Ureter (tissue), 1 donor: ENCODE measurements at places on chromosomes 1 and 21. TPM values are rescaled to one million over a fixed set of nuclear protein-coding genes. Genes with fewer than 3 reads are reported as not detected.

CNTN2 gene
- 0.42 TPM for total RNA-seq

OR2G6 gene
- total RNA-seq: not detected

DNA sequence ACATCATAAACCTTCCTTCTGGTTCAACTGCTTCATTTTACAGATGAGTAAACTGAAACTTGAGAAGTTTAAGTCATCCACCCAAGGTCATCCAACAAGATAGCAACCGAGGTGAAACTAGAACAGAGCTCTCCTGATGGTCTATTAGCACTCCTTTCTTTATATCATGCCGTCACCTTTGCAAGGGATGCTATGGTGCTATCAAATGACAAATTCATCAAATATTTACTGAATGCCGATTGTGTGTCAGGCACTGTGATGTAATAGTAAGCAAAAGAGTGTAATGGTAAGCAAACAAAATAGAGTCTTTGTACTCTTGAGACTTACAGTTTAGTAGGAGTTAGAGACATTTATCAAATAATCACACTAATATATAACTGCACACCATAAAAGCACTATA lies 14.0 kb upstream of the SGIP1 start:
- no peak for DNase-seq

DNA sequence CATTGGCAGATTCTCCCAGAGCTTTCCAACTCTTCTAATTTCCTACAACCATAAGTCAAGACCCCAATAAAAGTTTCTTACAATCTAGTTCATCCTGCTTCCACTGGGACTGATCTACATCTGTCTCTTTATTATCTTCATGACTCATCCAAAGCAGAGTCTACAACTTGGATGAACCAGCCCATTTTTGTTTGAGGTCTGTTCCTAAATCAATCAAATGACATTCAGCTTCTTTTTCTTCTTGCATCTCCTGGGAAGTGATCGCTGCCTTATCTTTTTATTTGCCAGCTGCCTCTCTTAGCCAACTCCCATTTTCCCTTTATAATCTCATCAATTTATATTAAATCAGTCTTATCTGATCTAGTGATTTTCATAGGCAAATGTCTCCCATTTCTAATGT lies 105.6 kb downstream of the ERG start:
- DNase-seq: no peak

- peak; percentile 84 for DNase-seq
Measured at GRCh38 chr21:34073032-34073748, at the start of the genes MRPS6 and SLC5A3. Gene MRPS6 (plus strand): TSS chr21:34073578. CDS start chr21:34073701, 123 bp downstream. Gene SLC5A3 (plus strand): TSS chr21:34073578. CDS start chr21:34095199, 21,621 bp downstream.

GRCh38 chr1:210293171-210293607 lies 35.5 kb upstream of the HHAT start:
- DNase-seq: peak; percentile 64
